ENCODE measurements at places on chromosomes 4 and X.

DNA sequence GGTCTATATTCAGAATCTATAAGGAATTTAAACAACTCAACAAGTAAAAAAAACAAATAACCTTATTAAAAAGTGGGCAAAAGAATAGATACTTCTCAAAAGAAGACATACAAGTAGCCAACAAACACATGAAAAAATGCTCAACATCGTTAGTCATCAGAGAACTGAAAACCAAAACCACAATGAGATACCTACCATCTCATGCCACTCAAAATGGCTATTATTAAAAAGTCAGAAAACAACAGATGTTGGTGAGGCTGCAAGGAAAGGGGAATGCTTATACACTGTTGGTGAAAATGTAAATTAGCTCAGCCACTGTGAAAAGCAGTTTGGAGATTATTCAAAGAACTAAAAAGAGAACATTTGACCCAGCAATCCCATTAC, 201.6 kb downstream of the QDPR start:
- DNase-seq, result no peak

DNA sequence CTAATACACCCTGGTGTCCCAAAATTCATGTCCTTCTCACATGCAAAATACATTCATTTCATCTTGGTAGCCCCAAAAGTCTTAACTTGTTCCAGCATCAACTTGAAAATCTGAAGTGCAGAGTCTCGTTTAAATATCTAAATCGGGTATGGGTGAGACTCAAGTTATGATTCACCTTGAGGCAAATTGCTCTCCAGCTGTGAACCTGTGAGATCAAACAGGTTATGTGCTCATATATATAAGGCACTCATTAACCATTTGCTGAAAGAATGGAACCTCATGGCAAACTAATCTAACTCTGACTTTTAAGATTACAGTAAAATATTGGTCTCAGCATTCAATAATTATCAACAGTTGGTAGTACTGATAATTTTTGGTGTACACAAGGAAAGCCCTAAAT, 55.5 kb downstream of the PDLIM5 start:
- no peak for DNase-seq

DNA sequence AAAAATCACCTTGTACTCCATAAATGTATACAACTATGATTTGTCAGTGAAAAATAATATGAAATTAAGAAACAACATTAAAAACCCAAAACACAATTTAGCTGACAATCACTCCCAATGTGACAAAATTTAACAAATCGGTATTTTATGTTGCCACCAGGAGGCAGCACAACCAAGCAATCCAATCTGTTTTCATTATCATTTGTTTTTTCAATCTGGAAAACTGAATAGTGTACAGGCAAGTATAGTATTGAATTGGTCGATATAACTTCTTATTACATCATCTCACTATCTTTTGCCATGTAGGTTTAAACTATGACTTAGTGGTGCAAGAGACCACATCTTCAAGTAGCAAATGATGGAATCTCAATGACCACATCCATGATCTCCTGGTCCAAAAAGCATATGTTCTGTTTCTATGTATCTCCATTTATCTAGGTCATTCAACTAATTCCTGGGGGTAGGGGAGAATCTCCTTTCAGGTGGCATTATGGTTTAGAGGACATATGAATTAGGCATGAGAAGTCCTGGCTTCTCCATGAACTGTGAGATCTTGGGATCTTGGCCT, 112.9 kb upstream of the AGA start:
- DNase-seq, result no peak

DNA sequence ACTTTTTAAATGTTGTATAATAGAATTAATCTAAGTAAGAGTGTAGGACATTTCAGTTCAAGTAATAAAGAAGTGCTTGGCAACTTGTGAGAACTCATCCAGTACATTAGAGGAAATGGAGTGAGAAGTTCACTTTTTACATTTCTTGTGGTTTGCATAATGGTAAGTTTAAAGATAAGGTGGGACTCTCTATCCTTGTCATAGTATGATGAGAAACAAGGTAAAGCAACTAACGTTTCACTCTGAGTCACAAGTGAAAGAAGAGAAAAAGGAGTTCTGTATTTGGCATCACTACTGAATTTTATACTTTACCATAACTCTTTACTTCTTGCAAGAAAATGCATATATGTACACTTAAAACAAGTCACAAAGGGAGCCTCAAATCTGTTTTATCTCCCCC, 219.4 kb downstream of the SLC4A4 start:
- no peak for DNase-seq

GRCh38 chr4:76515975-76516843, 81.2 kb downstream of the SHROOM3 start:
- DNase-seq, result no peak

Measured in stimulated activated CD8-positive, alpha-beta memory T cell treated with anti-CD3 and anti-CD28 coated beads, Interleukin-7, amount 100 ng/mL, for 48 hours (primary cell).